Activated naive CD4-positive, alpha-beta T cell treated with Interleukin-2 at 50 U/mL for 16 hours (primary cell): ENCODE measurements at places on chromosomes 1 and 21.

GRCh38 chr1:108692724-108693655 lies 880 bp downstream of the PRPF38B start:
- peak; percentile 69 for DNase-seq

- DNase-seq: no peak
These were observed 5.5 kb upstream of the ZBED6 start for GRCh38 chr1:203789966-203790365.

- no peak for DNase-seq
These were observed 552.5 kb upstream of the ADAMTS5 start for GRCh38 chr21:27519361-27519760.

GRCh38 chr1:160706526-160707235 lies 4.9 kb downstream of the CD48 start:
- no peak for DNase-seq

- DNase-seq: no peak
These were observed 29.6 kb upstream of the CCN1 start for GRCh38 chr1:85550784-85551516.

- no peak for DNase-seq
These were observed 13.2 kb upstream of the EXO5 start for GRCh38 chr1:40495315-40495903.

DNA sequence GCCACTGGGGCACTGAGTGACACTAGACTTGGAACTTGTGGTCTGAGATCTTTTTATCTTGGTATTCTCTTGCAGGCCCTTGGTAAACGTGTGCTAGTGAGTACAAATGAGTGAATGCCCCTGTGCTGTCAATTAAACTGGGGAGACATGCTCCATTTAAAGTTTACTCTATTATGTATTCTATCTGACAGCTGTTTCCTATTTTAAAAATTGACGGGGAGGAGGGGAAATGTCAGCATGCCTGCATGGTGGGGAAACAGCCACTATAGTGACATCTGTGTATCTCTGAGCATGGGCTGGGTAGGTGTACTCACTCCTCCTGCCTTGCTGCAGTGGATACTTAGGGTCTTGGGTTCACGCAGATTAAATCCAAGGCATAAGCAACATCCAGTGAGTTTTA lies 59.0 kb upstream of the IKBKE start:
- DNase-seq: no peak

DNA sequence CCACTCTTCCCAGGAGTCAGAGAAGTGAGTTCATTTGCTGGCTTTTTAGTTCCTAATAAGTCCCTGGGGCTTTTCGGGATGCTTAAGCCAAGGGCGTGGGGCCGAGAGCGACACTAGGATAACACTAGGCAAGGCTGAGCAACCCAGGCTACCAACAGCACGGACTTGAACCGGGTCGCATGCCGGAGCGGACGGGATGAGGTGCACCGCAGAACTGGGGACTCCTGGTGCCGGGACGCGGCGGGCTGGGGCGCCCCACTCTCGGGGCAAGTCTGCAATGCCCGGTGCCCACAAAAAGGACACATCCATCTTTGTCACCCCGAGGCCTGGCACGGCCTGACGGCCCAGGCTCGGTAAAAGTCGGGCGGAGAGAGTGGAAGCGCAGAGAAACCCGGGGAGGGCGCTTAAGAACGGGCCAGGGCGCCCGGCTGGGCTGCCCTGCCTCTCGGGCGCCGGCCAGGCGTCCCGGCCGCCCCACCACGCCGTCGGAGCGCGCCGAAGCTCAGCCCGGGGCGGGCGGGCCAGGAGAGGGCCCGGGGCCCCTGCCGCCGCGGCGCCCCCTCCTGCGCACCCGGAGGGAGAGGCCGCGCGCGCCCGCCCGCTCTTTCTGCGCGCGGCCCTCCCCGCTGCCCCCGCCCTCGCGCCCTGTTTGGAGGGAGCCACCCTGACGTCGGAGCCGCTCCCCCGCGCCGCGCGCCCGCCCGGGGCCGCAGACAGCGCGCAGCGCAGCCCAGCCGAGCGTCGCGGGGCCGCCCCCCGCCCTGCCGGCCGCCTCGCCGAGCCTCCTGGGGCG lies at the start of gene NBL1:
TSS of gene NBL1 (plus strand) at position 710 of the 793 bp plus-strand sequence. CDS start 10,720 bp downstream, outside the sequence.
- peak; percentile 79 for DNase-seq

DNA sequence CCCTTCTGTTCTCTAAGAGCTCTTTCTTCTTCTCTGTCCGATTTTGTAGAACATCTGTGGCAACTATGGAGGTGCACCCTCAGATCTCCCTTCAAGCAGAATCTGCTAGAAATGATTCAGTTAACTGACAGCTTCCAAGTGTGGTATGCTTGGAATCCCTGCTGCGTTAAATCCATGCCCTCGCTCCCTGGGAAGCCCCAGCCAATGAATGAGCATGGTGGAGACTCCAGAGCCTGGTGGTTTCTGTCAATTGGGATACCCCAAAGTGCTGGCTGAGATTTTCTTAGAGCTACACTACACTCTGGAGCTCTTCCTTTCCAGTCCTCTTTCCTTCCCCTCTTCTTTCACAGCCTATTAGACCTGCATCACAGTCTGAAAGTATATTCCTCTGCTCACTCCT lies 116.3 kb upstream of the C1orf21 start:
- no peak for DNase-seq

DNA sequence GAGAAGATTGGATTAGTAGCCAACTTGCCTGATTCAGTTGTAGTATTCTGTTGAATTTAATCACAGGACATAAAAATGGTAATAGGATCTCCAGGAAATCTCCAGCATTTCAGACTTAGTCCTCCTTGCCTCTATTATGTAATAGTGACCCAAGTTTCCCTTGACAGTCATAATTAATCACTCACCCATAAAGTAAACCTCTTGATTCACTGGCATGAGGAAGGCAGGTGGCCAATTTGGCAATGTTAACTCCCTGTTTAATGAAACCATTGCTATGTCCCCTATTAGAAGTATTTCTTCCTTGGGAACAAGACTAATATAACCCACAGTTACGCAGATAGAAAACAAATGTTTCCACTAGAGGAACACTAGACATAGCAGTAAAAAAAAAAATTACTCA lies 604.8 kb upstream of the CXADR start:
- no peak for DNase-seq

DNA sequence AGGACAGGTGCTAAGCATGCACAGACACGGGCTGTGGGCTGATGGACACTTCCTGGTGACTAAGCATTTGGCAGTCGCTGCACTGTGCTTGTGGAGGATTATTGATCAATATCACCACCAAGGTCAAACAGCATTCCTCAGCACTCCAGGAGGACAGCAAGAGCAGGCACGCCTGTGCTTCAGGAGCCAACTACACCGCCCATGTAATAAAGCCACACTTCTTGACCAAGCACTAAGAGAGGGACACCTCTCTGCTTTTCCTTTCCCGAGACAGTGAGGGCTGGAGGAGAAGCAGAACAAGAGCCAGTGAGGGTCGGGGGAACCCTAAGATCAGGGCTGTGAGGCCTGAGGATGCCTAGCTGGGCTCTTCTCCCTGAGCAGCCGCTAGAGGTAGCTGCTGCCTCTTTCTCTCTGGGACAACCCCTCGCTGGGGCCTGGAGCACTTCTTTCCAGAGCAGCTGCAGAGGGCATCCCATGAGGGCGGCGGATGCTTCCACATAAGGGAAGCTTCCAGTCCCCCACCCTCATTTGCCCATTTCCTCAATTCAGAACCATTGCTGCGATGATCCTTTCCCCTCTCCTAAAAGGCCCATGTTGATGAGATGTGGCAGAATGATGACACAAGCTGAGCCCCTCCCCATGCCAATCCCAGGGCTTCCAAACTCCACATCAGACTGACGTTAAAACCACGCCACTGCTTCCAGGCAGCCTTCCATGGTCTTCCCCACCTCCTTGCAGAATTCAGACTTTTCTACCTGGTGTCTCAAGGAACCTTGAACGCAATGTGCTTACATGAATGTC lies 19.1 kb downstream of the RAB7B start:
- no peak for DNase-seq

DNA sequence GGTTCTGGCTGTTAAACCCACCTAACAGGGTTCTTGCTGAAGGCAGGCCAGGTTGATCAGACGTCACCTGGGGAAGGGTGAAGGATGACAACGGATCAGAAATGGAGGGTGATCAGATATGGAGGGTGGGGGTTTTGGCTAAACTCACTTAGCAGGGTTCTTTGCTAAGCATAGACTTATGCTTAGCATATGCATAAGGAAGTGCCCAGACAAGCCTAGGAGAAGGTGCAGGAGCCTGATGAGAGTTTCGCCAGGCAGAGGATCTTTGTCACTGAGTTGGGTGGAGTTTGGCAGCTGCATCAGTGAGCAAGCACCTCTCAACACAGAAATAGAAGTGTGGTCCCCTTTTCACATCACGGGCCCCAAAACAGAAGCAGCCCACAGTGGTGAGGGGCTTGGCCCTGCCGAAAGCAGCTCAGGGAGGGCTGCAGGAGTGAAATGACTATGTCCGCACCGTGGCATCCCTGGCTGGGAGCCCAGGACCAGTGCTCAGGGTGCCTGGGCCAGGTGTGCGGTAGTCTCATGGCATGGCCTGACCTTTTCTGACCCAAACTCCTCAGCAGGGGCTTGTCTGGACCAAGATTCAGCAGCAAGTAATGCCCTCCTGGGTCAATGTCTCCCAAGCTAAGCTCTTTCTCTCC lies 101.6 kb downstream of the AJAP1 start:
- DNase-seq: no peak

- DNase-seq: no peak
These were observed 57.2 kb downstream of the CDK18 start for GRCh38 chr1:205561501-205562203.

DNA sequence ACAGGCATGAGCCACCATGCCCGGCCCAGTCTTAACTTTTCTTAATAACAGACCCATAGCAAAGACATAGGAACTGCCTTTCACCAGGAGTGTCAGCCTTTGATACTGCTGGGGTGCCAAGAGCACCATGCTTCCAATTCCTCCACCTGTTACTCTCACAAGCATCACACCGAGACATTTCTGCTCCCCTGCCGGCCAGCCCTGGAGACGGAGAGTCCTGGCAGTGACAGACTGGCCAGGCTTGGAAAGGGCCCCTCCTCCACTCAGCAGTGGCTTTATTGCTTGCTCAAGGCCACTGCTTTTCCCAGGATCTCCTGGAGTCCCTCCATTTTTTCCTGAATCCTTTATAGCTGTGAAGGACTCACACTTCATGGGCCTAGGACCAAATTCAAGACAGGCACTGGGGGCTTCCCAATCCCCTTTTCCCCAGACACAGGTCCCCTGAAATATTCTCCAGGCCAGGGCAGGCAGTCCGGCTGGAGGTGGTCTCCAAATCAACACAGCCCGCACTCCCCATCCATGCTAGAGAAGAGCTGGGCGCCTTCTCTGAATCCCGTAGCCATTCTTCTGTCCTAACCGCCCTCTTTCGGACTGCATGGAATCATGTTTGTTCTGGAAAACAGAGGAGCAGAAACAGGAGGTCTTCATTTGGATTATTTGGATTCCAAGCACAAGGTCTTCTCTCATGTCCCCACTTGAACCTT lies 25.5 kb upstream of the PTPRF start:
- DNase-seq: no peak

DNA sequence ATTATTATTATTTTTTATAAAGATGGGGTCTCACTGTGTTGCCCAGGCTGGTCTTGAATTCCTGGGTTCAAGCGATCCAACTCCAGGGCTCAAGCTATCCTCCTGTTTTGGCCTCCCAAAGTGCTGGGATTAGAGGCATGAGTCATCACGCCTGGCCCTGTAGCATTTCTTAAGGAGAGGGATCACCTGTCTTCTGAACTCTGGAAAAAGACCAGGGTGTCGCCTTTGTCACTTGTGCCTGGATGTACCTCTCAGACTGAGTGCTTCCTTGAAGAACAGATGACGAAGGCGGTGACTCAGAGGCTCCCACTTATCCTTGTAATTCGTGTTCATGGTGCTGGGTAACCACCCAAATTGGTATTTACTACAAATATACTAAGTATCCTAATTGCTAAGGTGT lies 2.4 kb upstream of the CGN start:
- DNase-seq: no peak

DNA sequence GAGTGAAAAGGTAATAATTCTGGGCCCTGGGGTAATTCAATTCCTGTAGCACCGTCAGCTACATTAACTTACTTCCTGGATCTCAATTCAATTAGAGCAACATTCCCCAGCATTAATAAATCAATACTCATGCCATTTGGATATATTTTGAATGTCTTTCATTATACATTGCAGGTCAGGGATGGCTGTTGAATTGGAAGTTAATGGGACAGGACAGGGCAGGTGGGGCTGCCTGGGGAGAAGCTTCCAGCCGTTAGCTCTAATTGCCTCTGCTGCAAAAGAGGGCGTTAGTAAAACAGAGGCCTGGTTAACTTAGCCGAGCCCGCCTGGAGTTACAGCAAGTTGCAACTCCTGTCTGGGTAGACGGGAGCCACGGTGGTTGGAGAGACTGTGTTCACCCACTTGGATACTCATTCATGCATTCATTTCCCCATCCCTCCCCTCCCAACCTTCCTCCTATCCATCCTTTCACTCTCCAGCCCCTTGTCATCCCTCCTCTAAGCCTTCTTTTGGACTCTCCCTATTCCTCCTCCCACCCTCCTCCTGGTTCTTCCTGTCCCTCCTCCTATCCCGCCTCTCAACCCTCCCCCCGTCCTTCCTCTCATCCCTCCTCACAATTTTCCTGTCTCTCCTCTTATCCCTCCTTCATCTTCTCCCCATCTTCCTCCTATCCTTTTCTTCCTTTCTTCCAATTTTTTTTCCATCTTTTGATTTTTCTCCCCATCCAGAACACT lies 137.6 kb upstream of the RUNX3 start:
- no peak for DNase-seq

GRCh38 chr21:22490049-22490448 lies 1491.8 kb downstream of the NCAM2 start:
- no peak for DNase-seq

DNA sequence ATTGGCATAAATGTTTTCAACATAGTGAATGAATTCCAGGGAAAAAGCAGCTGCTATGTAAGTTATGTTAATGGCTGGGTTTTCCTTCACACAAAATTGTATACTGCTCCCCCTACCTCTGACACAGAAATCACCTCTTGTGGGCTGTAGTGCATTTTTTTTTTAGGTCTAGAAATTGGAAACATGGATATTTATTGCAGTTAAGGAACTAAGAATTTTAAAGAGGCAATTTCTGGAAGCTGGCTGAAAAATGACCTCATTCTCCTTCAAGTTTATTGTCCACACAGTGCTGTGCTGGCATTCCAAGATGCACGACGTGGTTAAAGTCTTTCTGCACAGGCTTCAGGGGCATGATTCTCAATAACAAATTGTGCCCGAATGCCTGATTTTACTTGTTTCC lies 1424.2 kb downstream of the MRPL39 start:
- no peak for DNase-seq

- no peak for DNase-seq
These were observed 29.4 kb upstream of the PRRC2C start for GRCh38 chr1:171455967-171456366.

GRCh38 chr1:51442198-51442597 lies 76.9 kb downstream of the EPS15 start:
- no peak for DNase-seq

- no peak for DNase-seq
These were observed 16.3 kb upstream of the NPPB start for GRCh38 chr1:11875094-11875493.

- DNase-seq: no peak
These were observed 17.7 kb downstream of the CSMD2 start for GRCh38 chr1:34147301-34147700.

- peak; percentile 9 for DNase-seq
These were observed 859 bp upstream of the ERMAP start for GRCh38 chr1:42815941-42816584.

- peak; percentile 99 for DNase-seq
These were observed at the start of gene GATAD2B for GRCh38 chr1:153922972-153923925. GATAD2B (minus strand) TSS chr1:153922972; CDS start chr1:153828347, 94,625 bp downstream.
